Inflammatory macrophage (primary cell): ENCODE measurements at places on chromosomes 2 and 18.

- DNase-seq, result no peak
These were observed 271.4 kb downstream of the GALNT13 start for GRCh38 chr2:154143105-154143504.

- DNase-seq, result no peak
These were observed 58.6 kb upstream of the OTOF start for GRCh38 chr2:26536371-26537068.

DNA sequence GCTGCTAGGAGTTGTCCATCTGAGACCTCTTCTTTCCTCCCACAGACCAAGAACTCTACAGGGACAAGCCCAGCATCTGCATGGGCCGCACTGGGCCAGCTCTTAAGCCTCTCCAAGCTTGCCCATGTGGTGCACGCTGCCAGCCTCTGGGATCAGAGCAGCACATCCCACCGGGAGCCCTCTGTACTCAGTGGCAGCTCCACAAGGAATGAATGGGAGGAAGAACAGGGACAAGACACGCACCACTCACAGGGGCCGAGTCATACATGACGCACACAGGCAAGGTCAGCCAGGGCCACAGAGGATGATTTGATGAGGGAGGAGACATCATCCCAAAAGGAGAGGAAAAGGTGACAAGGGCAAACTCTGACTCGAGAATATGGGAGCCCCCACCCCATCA, 268.3 kb downstream of the KLHL29 start:
- no peak for DNase-seq

GRCh38 chr2:189347540-189347939, 93.7 kb upstream of the WDR75 start:
- DNase-seq, result no peak

DNA sequence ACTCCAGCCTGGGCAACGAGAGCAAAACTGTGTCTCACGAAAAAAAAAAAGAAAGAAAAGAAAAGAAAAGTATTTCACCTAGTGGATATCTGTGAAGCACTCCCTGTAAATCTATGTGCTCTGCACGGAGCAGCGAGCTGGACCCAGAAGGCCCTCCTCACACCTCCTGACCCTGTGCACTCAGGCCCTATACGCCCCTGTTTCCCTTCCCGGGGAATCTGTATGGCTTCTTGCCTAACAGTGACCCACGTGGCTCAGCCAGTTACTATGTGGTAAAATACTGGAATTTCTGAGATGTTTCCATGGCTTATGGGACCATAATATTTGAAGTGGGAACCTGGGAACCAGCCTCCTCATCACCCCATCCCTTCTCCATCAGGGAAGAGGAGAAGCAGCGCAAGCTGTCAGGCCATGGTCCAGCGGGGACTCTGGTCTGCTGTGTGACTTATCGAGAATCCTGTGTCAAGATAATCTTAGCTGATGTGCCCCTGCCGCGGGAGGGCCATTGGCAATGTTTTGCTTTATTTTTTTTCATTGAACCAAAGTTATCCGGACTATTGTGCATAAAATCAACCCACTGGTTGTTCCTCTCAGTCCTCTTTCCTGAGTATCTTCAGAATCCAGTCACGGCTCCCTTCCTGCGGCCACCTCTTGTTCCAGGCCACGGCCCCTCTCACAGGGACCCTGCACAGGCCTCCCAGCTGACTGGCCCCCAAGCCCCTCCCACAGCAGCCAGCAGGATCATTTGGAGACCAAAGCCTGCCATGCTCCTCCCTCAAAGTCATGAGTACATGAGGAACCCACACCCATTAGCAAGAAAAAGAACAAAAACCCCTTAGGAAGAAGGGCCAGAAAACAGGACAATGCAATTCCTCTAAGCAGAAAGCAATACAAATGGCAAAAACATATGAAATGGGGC, 30.6 kb downstream of the SDC1 start:
- no peak for DNase-seq
